Spleen (tissue), 13 donors: ENCODE measurements at places on chromosomes 11 and 22. TPM values are rescaled to one million over a fixed set of nuclear protein-coding genes. Genes with fewer than 3 reads are reported as not detected.

GRCh38 chr11:3857628-3858027 lies 2.2 kb downstream of the STIM1 start:
- no peak for DNase-seq
- H3K4me1 ChIP-seq, result peaks cover 83% of the 10 kb centered on the region
- no peak overlapping the region for H3K27ac ChIP-seq
- H3K4me3 ChIP-seq, result peak overlapping the region; percentile 92
- no peaks in the 10 kb centered on the region for H3K36me3 ChIP-seq

- H3K4me3 ChIP-seq, result no peak overlapping the region
- H3K4me1 ChIP-seq, result no peaks in the 10 kb centered on the region
- H3K27me3 ChIP-seq, result no peaks in the 10 kb centered on the region
- H3K36me3 ChIP-seq, result no peaks in the 10 kb centered on the region
- no peak for DNase-seq
Measured at GRCh38 chr11:35787013-35787504, 124.5 kb downstream of the TRIM44 start.

GRCh38 chr11:134004496-134005172 lies 47.9 kb upstream of the IGSF9B start:
- no peaks in the 10 kb centered on the region for H3K4me1 ChIP-seq
- DNase-seq, result no peak
- H3K27ac ChIP-seq, result no peak overlapping the region
- H3K27me3 ChIP-seq, result no peaks in the 10 kb centered on the region

DNA sequence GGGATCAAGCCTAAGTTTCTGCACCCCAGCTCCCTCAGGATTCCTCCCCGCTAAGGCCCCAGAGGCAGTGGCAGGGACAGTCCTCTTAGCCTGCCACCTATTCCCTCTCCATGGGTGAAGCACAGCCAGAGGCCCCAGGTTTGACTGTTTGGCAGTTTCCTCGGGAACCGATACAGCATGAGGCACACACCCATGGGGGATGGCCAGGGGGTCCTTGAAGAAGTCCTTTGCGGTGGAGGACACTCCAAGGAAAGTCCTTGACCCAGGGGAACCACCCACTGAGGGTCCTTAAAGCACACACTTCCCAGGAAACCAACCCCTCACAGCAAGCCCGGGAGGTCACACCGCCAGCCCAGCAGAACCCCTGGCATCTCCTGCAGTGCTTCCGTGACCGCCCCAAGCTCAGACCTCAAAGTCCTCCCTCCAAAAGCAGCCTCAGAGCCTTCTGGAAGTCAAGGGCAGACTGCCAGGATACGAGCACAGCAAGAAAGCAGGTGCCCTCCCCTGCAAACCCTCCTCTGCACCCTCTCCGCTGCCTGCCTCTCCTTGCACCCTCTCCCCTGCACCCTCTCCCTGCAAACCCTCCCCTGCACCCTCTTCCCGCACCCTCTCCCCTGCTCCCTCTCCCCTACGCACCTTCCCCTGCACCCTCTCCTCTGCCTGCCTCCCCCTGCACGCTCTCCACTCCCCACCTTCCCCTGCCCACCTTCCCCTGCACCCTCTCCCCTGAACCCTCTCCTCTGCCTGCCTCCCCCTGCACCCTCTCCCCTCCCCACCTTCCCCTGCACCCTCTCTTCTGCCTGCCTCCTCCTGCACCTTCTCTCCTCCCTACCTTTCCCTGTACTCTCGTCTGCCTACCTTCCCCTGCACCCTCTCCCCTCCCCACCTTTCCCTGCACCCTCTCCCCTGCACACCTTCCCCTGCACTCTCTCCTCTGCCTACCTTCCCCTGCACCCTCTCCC lies 1.4 kb downstream of the SIGIRR start:
- H3K4me1 ChIP-seq, result peaks cover 76% of the 10 kb centered on the region
- no peaks in the 10 kb centered on the region for H3K27me3 ChIP-seq

Gene NCF4
- total RNA-seq, result 209 TPM

DNA sequence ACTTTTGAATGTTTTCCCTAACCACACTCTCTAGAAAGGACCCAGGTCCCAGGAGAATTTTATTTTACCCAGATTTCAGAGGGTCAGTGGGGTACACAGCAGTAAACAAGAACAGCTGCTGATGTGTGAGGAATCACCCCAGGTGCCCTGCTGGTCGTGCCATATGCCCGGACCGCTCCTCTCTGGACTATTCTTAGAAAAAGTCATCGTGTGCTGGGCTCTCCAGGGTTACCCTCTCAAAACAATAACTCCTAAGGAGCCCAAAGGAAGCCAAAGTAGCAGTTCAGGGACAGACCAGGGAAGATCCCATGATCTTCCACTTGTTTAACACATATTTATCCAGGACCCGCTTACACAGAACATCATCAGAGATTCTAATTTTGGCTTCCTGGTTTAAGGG lies 29.7 kb downstream of the LRP4 start:
- H3K27me3 ChIP-seq, result no peaks in the 10 kb centered on the region
- peaks cover 3% of the 10 kb centered on the region for H3K4me1 ChIP-seq
- H3K27ac ChIP-seq, result no peak overlapping the region
- no peaks in the 10 kb centered on the region for H3K36me3 ChIP-seq
- H3K4me3 ChIP-seq, result no peak overlapping the region
- DNase-seq, result peak; percentile 14

- peak; percentile 79 for DNase-seq
- H3K36me3 ChIP-seq, result no peaks in the 10 kb centered on the region
- no peaks in the 10 kb centered on the region for H3K27me3 ChIP-seq
- H3K4me1 ChIP-seq, result no peaks in the 10 kb centered on the region
Measured at GRCh38 chr22:41732096-41732772, 32.9 kb downstream of the MEI1 start.

DNA sequence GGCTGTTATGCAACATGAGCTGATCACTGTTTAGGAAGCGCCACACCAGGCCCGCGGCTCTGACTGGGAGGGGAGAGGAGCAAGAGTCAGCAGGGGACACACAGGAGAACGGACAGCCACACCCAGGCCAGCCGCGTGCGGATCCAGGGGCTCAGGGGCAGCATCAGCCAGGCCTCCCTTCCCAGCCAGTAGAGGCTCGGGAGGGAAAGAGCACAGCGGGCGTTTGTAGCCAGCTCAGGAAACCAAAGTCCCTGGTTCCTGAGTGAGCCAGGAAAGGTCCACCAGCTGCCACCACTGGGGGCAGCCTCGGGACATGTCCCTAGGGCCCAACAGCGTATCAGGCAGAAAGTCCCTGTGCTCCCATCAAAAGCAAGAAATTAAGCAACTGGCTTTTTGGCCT lies 71.8 kb upstream of the PITPNB start:
- no peak for DNase-seq
- H3K27ac ChIP-seq, result peak overlapping the region; percentile 53
- H3K4me3 ChIP-seq, result no peak overlapping the region
- H3K27me3 ChIP-seq, result no peaks in the 10 kb centered on the region
- H3K4me1 ChIP-seq, result peaks cover 4% of the 10 kb centered on the region
- H3K36me3 ChIP-seq, result no peaks in the 10 kb centered on the region

DNA sequence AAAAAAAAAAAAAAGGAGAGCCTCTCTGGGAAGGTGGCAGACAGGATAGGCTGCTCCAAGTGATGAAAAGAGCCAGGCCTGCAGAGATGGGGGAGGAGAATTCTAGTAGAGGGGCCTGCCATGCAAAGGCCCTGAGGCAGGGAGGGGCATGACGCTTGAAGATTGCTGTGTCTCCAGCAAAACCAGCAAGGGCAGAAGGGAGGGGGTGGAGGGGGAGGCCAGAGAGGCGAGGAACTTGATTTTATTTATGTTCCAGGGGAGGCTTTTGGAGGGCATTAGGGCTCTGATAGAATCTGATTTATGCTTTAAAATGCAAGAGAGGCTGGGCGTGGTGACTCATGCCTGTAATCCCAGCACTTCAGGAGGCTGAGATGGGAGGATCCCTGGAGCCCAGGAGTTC lies 16.7 kb upstream of the PACSIN2 start:
- H3K4me1 ChIP-seq, result peaks cover 8% of the 10 kb centered on the region
- DNase-seq, result no peak
- H3K36me3 ChIP-seq, result no peaks in the 10 kb centered on the region
- H3K27ac ChIP-seq, result no peak overlapping the region

Gene RBMXL2
- total RNA-seq, result 0.38 TPM

- DNase-seq, result no peak
- no peak overlapping the region for H3K4me3 ChIP-seq
- H3K4me1 ChIP-seq, result no peaks in the 10 kb centered on the region
- no peaks in the 10 kb centered on the region for H3K27me3 ChIP-seq
- H3K36me3 ChIP-seq, result no peaks in the 10 kb centered on the region
Measured at GRCh38 chr22:45600790-45601730, 70.6 kb upstream of the ATXN10 start.

Gene CYP2R1
- 15.2 TPM for total RNA-seq

- no peaks in the 10 kb centered on the region for H3K27me3 ChIP-seq
- no peak overlapping the region for H3K27ac ChIP-seq
- H3K4me1 ChIP-seq, result peaks cover 41% of the 10 kb centered on the region
- no peaks in the 10 kb centered on the region for H3K36me3 ChIP-seq
- peak; percentile 65 for DNase-seq
- no peak overlapping the region for H3K4me3 ChIP-seq
Measured at GRCh38 chr22:30214703-30215407, 31.7 kb downstream of the LIF start.

GRCh38 chr11:8017071-8017470 lies 29.9 kb downstream of the EIF3F start:
- H3K27ac ChIP-seq, result no peak overlapping the region
- H3K4me3 ChIP-seq, result no peak overlapping the region
- DNase-seq, result no peak

Gene DDI1
- not detected for total RNA-seq

Gene BEST1
- total RNA-seq, result 12.5 TPM

DNA sequence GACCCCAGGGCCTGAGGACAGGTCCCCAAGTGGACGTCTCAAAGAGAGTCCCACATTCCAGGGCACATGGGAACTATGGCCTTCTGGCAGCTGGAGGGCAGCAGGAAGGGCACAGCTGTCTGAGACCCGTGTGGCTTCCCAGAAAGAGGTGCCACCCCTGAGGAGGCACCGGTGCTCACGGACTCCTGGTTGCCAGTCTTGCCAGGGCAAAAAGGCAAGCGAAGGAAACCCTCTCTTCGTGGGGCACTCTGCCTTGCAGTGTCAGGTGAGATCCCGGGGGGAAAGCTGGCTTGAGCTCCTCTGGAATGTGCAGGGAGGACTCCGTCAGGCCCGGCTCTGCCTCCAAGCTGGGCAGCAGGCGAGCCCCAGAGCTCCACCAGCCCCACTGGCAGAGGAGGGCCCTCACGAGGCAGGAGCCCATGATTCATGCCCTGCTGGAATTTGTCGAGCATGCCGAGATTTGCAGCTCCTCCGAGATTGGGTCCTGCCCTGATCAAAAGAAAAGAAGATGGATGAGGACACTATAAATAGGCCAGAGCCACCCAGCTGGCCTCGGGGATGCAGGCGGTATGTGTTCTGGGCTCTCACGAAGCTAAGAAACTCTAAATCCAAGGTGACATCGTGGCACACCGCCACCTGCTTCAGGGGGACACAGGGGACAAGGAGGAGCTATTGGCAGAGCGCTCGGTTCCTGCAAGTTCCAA lies 9.9 kb upstream of the CELSR1 start:
- H3K27ac ChIP-seq, result no peak overlapping the region
- H3K27me3 ChIP-seq, result peaks cover 15% of the 10 kb centered on the region
- H3K4me3 ChIP-seq, result no peak overlapping the region
- no peaks in the 10 kb centered on the region for H3K36me3 ChIP-seq

Gene TMEM45B
- total RNA-seq, result 2.8 TPM

- H3K27me3 ChIP-seq, result no peaks in the 10 kb centered on the region
- DNase-seq, result no peak
- H3K27ac ChIP-seq, result peak overlapping the region; percentile 71
- H3K4me3 ChIP-seq, result no peak overlapping the region
- H3K4me1 ChIP-seq, result peaks cover 67% of the 10 kb centered on the region
Measured at GRCh38 chr22:40446203-40446602, 75.8 kb downstream of the SGSM3 start.

- no peaks in the 10 kb centered on the region for H3K36me3 ChIP-seq
- no peak overlapping the region for H3K27ac ChIP-seq
- DNase-seq, result no peak
- H3K4me3 ChIP-seq, result no peak overlapping the region
- H3K27me3 ChIP-seq, result no peaks in the 10 kb centered on the region
Measured at GRCh38 chr11:2890466-2891294, 5.1 kb upstream of the CDKN1C start.

- no peak for DNase-seq
- H3K4me1 ChIP-seq, result no peaks in the 10 kb centered on the region
- H3K36me3 ChIP-seq, result peaks cover 2% of the 10 kb centered on the region
Measured at GRCh38 chr11:27487706-27488105, 15.1 kb upstream of the LGR4 start.
